ENCODE measurements at places on chromosomes 2 and 18.

DNA sequence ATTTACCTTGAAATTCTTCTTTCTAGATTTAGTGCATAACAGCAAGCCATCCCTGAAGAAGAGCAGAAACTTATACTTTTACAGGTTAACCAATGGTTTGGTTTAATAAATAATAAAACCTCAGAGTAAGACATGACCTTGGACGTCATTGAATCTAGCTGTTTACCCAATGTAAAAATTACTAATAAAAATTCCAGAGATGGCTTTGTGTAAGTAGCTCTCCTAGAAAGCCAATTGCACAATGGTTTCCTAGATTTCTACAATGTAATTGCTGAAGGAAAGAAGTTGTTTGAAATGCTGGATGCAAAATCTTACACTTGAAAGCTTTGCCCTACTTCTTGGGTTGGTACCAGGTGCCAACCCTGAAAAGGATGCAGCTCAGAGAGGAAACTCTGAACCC is 1.5 kb downstream of the XDH start:
- DNase-seq: no peak

DNA sequence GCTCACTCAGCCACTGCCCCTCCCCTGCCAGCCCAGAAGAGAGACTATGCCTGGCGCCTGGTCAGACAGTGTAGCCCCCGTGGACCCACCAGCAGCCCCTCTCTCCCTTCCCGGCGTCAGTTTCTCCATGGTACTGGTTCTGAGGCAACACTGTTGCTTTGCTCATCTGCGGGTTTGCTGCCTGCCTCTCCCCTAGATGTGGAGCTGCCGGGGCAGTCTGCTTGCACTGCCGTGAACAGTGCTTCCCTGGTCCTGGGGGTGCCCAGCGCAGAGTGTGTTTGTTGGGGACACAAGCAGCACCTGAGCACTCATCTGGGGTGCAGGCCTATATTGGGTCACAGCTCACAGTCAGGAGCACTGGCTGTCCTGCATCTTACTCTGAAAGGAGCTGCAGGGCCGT is 309.9 kb downstream of the NDUFA10 start:
- no peak for DNase-seq

GRCh38 chr2:3631851-3632659 is 25.9 kb upstream of the ALLC start:
- no peak for DNase-seq

GRCh38 chr2:102367331-102367971 is 11.9 kb downstream of the IL18R1 start:
- DNase-seq: no peak

DNA sequence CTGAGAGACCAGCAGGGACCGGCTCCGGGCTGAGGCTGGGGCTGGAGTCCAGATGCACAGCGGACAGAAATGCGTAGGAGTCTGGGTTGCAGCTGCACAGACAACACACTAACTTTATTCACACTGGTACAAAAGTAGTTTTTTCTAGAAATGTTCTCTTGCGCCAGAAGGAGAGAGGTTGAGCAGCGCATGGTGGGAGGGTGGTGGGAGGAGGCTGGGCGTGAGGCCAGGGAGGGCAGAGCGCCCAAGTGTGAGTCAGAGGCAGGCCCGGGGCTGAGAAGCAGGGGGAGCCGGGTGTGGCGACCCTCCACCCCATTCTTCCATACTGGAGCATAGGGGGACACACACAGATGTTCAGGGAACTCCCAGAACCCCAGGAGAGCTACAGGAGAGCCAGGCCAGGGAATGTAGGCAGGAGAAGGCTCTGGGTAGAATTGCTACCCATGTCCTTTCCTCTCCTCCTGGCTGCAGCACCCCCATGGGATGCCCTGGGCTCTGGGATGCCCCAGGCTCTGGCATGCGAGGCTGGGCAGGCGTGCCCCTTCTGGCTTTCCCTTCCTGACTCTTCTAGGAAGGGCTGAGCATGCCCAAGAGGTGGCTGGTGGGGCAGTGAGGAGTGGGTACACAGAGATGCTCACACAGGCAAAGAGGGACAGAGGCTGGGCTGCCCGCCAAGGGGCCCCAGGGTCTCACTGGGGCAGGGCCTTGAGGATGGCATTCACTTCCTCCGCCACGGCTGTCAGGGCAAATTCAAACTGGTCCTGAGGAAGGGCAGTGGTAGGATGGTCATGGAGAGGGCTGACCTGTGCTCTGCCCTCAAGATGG is 10.6 kb downstream of the DNAJB2 start:
- DNase-seq: no peak

Data from esophagus squamous epithelium (tissue), 5 donors.